ENCODE measurements at places on chromosomes 11 and 22.

- DNase-seq = peak; percentile 36
Observed at GRCh38 chr11:122345586-122345985, 229.6 kb upstream of the BLID start.

- DNase-seq = no peak
Observed at GRCh38 chr11:15764948-15765347, 591.4 kb downstream of the SOX6 start.

DNA sequence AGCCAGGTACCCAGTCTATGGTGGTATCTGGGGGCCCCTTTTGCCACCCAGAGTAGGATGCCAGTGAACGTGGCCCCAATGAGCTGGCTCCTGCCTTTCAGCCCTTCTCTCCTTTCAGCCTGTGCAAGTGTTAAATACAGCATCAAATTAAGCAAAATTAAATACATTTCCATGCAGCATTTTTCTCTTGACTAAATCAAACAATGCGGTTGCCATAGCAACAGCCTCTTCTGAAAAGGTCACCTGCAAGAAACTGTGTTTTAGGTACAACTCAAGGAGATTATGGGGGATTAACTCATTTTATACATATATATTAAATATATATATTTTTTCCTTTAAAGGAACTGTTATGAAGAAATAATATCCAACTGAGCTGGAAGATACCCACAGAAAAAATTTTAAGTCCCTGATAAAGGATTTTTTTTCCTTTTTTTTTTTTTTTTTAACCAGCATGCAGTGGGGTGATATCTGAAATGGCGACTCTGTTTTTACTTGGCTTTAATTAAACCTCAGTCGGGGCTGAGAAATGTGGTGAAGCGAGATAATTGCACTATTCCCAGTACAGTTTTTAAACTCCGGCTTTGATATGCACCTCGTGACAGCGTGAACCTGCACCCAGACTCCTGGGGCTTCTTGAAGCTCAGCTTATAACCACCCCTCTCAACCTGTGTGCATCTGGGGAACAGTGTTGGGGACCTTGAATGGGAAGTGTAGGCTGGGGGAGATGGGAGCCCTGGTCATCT, 115.3 kb downstream of the PKNOX2 start:
- DNase-seq = no peak

GRCh38 chr22:49934160-49934890, 15.9 kb downstream of the CRELD2 start:
- DNase-seq = peak; percentile 15

DNA sequence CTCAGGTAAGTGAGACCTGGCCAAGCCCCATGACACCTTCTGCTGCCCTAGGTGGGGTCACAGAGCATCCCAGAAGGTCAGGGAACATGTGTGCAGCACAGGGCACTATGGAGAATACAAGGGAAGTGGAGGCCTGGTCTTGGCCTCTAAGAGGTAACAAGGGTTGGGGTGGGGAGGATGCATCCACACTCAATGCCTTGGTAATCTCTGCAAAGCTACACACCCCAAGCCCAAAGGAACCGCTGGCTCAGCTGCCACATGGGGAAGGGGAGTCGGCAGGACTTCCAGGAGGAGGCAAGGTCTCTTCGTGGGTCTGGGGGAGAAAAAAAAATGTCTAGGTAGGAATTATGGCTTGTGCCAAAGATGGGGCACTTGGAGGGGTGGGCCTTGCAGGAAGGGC, 17.3 kb downstream of the CD5 start:
- DNase-seq = no peak

- no peak for DNase-seq
Observed at GRCh38 chr11:74154620-74155281, 16.1 kb downstream of the C2CD3 start.

DNA sequence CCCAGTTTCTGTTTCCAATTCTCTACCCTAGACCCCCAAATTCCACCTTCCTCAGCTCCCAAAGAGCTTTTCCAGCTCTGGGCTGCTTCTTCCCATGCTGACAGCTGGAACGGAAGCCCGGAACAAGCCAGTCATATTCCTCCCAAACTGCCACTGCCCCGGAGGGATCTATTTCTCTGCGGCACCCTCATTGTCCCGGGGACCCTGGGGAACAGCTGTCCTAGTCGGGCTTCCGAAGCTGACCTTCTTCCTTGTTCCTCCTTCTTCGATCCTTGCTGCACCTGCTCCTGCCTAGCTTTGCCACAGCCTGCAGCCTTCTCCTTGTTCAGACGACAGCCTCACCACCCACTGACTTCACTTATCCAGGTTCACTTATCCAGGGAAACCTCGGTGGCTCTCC, 105.7 kb downstream of the TSPAN18 start:
- no peak for DNase-seq

DNA sequence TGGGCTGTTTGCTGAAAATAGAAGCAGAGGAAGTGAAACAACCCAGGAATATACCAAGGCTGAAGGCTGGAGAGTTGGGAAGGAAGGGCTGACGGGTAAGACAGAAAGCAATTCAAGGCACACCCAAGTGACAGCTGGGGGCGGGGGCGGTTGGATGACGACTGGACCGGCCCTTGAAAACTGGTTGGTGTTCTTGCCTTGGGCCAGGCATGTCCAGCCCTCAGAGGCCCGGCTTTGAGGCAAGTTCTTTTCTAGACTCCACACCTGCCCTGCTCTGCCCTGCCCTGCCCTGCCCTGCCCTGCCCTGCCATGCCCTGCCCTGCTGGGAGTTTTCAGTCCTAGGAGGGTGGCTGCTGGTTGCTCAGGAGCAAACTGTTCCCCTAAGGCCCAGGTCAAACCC, 34.2 kb upstream of the CACNG2 start:
- no peak for DNase-seq

GRCh38 chr22:45584621-45585436, 82.1 kb downstream of the FBLN1 start:
- DNase-seq = no peak

- DNase-seq = no peak
Observed at GRCh38 chr22:27370269-27370668, 431.3 kb downstream of the MN1 start.

- DNase-seq = peak; percentile 84
Observed at GRCh38 chr11:57277845-57278720, 41.0 kb upstream of the APLNR start.

GRCh38 chr22:38868286-38868721, 3.7 kb downstream of the CBX6 start:
- DNase-seq = no peak

GRCh38 chr11:69301455-69302401, 7.8 kb downstream of the MYEOV start:
- DNase-seq = no peak

GRCh38 chr22:33013531-33014162, 44.5 kb downstream of the SYN3 start:
- no peak for DNase-seq

GRCh38 chr11:115555336-115556090, 51.3 kb upstream of the CADM1 start:
- no peak for DNase-seq

All from NCI-H524 (cell line).